CD4-positive, alpha-beta T cell treated with Interleukin-12 subunit alpha and Interleukin-12 subunit beta, for 1 hour (primary cell): ENCODE measurements at places on chromosomes 4 and X.

GRCh38 chr4:41134581-41134980, 79.8 kb downstream of the APBB2 start:
- no peak for DNase-seq

DNA sequence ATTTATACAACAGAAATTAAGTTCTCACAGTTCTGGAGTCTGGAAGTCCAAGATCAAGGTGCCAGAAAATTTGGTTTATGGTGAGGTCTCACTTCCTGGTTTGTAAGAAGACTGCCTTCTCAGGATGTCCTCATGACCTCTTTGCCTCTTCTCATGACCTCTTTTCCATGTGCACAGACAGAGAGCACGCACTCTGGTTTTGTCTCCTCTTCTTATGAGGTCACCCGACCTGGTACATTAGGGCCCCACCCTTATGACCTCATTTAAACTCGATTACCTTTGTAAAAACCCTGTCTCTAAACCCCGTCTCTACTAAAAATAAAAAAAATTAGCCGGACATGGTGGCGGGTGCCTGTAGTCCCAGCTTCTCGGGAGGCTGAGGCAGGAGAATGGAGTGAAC, 155.9 kb downstream of the KIT start:
- DNase-seq: no peak

- no peak for DNase-seq
These were observed 77.1 kb downstream of the CNOT6L start for GRCh38 chr4:77742054-77742453.

- no peak for DNase-seq
These were observed 102.0 kb upstream of the ARHGAP24 start for GRCh38 chr4:85372966-85373365.

- DNase-seq: no peak
These were observed 20.6 kb downstream of the ZNF721 start for GRCh38 chr4:478373-478772.

DNA sequence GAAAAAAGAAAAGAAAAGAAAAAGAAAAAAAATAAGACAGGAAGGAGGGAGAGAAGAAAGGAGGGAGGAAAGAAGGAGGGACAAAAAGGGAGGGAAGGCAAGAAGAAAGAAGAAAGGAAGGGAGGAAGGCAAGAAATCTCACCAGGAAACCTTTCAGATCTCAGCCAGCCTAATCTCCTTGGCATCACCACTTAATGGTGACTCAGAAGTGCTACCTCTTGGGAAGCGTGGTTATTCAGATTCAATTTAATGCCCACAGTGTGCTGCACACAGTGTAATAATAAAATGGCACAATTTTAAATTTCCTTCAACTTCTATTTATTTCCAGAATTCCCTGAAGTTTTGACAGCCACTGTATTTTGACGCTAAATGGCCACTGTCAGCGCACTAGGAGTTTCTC, 50.3 kb downstream of the DKK2 start:
- DNase-seq: no peak

- no peak for DNase-seq
These were observed 62.6 kb upstream of the TSPAN5 start for GRCh38 chr4:98720871-98721480.

DNA sequence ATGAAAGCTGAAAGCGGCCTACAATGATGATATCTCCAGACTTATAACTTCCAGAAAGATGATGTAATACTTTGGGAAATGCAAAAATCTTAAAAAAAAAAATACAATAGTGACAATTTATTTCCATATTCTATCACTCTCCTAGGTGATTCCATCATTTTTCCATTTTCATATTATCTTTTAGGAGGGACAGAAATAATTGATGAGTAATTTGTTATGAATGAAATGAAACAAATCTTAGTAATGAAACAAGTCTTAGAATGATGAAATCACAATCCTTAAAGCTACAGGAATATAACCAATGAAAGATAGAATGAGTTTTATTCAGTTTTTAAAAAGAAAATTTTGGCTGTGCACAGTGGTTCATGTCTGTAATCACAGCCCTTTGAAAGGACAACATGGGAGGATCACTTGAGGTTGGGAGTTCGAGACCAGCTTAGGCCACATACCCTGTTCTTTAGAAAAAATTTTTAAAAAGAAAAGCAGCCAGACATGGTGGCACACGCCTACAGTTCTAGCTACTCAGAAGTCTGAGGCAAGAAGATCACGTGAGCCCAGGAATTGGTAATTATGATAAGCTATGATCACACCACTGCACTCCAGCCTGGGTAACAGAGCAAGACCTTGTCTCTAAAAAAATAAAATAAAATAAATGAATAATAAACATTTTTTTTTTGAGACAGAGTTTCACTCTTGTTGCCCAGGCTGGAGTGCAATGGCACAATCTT, 21.7 kb downstream of the CLOCK start:
- no peak for DNase-seq

GRCh38 chr4:102553982-102554381, 52.8 kb downstream of the NFKB1 start:
- DNase-seq: no peak

- no peak for DNase-seq
These were observed 357.5 kb upstream of the SMIM31 start for GRCh38 chr4:164396439-164396838.

DNA sequence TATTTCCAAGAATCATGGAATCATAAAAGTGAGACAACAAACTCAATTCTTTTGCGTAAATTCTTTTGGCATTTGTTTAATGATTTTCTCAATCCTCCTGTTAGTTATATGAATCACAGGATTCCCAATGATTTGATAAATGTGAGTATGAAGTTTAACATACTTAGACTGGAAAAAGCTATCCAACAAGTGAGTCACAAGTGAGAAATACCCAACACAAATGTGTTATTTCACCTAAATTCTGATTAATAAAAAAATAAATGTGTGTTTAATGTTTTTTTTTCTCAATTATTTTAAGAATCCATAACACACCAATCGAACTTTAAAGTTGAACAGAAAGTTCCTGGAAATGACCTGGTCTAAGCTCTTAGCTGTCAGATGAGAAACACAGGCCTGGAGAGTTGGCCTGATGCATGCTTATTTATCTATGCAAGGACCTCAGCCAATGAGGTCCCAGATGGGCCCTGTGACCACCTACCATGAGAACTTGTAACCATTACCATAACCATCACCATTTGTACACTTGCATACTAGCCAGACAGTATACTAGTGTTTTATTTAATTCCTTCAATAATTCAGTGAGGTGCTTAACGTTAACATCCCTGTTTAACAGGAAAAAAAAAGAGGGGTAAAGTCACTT, 386.7 kb downstream of the SPRY1 start:
- no peak for DNase-seq

- DNase-seq: no peak
These were observed 13.9 kb downstream of the ALB start for GRCh38 chr4:73417973-73418372.

GRCh38 chr4:26462874-26463273, 27.4 kb downstream of the CCKAR start:
- DNase-seq: no peak

- no peak for DNase-seq
These were observed 310.4 kb downstream of the GPAT3 start for GRCh38 chr4:83846193-83846830.

- peak; percentile 47 for DNase-seq
These were observed 662 bp downstream of the SLAIN2 start for GRCh38 chr4:48341776-48342605.

DNA sequence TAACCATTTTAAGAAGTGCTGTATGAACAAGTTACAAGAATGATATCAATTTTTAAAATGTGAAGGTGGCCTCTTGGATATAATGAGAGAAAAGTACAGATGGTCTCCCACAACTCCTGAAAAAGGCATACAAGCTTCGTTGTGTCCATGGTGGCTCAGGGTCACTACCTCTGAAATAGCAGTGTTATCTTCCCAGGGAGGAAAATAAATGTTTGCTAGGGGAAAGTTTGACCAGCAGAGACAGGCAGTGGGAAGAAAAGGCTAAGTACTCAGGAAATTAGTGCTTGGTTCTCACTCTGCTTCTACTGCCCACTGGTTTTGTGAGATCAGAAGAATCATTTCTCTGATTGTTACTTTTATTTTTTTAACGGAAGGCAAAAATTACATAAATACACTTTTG, 39.4 kb downstream of the PPP1R2C start:
- DNase-seq: no peak

DNA sequence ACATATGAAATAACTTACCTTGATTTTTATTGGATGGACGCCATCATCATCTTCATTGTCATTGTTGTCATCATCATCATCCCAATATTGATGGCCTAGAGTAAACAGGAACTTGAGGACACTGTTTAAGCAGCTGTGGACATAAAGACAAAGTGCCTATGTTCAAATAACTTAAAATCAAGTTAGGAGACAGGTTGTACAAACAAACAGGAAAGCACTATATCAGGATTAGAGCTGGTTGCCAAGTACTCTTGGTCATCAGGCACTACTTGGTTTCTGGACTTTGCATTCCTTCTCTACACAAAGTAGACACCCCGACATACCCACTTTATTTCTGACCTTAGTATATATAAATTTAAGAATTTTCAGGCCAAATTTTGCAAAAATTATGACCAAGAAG, 608.6 kb downstream of the KLHL13 start:
- no peak for DNase-seq

DNA sequence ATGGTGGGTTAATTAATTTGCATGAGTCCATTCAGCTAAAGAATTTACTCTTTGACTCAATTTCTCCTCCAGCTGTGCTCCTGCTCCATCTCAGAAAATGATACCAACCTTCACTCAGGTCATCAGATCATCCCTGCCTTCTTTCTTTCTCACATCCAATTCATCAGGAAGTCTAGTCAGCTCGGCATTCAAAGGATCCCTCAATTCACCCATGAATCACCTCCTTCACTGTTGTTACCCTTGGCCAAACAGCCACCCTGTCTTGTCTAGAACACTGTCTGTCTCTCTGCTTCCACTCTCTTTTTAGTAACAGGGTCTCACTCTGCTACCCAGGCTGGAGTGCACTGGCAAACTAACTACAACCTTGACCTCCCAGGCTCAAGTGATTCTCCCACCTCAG, 337.4 kb upstream of the SFRP2 start:
- DNase-seq: no peak

DNA sequence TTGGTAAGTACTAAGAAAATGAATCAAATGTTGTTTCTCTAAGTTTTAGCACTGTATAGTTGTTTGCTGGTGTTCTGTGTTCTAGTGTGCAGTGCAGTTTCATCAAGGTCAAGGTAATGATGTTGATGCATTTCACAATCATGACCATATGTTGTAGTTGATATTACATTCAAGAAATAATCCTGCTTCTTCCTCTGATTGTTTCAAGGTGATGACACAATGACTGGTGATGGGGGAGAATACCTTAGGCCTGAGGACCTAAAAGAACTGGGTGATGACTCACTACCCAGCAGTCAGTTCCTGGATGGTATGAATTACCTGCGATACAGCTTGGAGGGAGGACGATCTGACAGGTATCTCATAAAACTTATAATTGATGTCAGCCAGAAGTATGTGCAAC, 261.6 kb downstream of the ANK2 start:
- DNase-seq: no peak

DNA sequence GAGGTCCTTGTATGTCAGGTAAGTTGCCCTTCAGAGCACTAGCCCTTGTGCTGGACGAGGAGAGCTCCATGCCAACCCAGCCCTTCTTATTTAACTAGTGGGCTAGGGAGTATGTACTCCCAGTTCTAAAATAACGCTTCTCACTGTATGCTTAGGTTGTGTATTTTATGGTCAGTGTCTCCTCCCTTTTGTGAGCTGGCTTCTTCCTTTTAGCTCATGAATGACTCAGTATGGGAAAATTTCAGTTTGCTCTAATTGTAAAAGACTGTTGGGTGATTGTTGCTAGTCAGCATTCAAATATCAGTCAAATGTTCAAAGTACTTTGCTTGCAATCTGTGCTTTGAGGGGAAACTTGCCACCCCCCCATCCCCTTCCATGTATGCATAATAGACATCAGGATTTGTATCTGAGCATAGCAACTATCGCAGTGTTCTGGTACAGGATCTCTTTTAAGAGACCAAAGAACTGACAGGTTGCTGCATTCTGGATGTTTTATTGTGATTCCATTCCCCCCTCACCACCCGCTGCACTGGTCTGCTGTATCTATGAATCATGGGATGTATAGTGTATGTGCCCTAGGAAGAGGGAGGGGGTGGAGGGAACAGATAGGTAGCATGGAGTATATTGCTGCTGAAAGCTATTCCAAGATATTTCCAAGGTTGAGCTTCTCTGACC, 34.7 kb downstream of the DLG3 start:
- DNase-seq: no peak

GRCh38 chr4:20761382-20761781, 61.1 kb downstream of the PACRGL start:
- DNase-seq: no peak

GRCh38 chr4:67332627-67333026, 212.7 kb downstream of the CENPC start:
- DNase-seq: no peak

- DNase-seq: no peak
These were observed 184.6 kb downstream of the UGT8 start for GRCh38 chr4:114783215-114783595.

DNA sequence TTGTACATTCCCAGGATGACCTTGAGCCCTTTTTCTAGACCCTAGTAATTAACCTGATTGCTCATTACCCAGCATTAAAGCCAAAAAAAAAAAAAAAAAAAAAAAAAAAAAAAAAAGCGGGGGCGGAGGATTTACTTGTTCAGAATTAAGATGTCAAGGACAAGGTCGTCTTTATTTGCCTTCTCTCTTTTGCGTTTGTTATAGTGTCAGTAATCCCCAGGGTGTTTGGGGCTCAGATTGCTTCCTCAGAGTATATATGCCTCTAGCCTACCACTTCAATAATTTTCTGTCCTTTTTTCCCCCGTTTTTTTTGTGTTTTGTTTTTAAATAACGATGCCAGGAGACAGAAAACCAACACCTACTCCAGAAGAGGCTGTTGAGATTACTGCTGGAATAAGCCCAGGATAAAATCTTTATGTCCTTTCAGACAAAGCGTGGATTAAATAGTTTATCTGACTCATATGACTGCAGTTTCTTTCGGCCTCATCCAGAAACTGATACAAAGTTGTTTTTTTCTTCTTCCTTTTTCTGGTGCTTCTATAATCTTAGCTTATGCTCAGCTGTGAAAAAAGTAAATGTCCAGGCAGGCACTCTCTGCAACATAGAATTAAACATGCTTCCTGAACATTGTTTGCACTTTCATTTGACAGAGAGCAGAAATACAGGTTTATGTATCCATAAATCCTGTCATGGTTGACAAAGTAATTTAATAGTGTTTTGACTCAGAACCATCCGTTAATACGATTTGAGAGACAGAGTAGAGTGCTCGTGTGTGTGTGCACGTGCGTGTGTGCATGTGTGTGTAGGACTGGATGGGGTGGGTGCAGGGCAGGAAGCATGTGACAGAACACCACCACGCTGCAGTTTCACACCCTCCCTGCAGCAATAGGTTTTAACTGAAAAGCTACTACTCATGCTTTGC, 138.6 kb downstream of the AFF1 start:
- DNase-seq: peak; percentile 45

GRCh38 chr4:185657183-185657582, 121.9 kb upstream of the PDLIM3 start:
- no peak for DNase-seq

GRCh38 chrX:2751291-2751690, 549 bp upstream of the XG start:
- DNase-seq: no peak

GRCh38 chrX:670645-671044, 40.1 kb downstream of the SHOX start:
- DNase-seq: no peak

- DNase-seq: no peak
These were observed 24.2 kb downstream of the ERVMER34-1 start for GRCh38 chr4:52726826-52727580.
